ENCODE measurements at places on chromosomes 5 and 9.
A peak's percentile ranks its signal among the peaks of the same experiment; 100 is the strongest.

GRCh38 chr9:130660683-130661450 lies 3.5 kb upstream of the PRDM12 start:
- DNase-seq, result no peak

DNA sequence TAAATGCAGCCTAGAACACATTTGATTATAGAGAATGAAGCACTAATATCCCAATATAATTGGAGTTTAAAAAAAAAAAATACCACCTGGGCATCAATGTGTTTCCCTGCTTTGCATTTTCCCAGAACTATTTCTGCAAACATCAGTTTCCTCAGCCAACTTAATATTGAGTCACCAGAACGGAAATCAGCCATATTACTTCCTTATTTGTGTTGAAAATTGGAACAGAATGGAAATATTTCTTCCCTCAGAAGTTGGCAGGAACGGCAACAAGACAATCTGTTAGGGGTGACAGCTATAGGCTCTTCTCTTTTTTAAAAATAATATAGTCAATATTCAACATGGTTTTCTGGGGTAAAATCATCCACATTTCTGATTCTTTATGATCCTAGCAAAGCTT lies 4.0 kb downstream of the MFAP3 start:
- no peak for DNase-seq

GRCh38 chr5:130601-131131 lies 38.7 kb downstream of the PLEKHG4B start:
- DNase-seq, result no peak

GRCh38 chr9:125703662-125704061 lies 3.3 kb downstream of the MAPKAP1 start:
- DNase-seq, result no peak

DNA sequence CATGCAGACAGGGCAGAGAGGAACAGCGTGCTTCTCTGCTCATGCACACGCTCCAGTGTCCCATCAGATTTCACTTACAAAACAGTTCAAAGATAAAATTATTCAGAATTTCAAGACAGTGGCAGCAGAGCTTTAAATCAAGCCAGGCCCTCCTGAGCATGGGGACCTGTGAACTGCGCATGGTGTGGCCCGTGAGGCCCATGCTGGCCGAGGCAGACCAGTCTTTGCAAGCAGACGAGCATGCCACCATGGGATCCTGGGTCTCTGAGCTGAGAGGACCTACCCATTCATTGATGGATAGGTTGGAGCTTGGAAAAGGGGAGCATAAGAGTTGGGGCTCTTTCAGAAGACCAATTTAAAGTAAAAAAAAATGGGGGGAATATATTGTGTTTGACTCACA lies 35.0 kb upstream of the SAP30L start:
- DNase-seq, result no peak

DNA sequence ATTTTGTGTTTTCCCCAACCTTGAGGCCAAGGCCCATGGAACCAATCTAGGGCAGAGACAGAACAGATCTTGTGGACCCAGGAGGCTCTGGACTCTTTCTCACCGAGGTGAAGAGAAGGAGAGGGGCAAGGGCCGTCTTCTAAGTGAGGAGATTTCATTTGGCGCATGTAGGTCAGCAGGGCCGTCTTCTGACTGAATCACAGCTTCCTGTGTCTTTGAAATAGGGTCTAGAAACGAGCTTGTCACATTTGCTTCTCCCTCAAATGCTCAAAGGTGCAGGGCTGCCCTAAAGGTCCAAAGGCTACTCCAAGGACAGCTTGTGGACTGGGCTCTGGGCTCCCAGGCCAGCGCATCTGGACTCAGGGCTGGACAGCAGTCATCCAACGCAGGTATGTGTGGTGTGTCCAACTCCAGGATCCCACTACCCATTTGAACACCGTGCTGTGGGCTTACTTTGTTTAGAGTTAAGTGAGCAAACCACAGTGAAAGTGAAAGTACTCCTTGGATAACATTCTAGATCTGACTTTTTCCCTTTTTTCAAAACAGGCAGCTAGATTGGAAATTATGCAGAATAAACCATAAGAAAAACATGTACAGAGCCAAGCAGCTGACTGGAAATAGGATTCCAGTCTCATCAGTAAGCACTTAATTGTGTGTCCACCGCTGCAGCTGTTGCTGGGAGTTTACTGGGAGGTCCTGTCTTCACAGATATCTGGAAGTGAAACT lies 357.0 kb downstream of the GADD45G start:
- no peak for DNase-seq

DNA sequence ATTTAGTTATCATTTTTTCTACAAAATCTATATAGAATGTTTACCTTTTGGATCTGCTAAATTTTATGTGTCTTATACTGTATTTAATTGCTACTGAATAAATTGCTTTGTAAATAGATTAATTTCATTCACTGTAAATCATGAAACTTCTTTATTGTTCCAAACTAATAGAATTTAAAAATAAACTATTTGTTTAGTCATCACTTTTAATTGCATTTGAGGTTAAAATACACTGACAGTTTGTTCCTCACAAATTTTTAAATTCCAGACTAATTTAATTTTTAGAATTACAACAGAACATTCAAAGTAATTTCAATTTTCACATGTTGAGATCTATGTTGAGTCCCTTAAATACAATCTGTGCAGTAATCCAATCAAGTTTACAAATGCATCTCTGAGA lies 1633.2 kb upstream of the NUDT12 start:
- DNase-seq, result no peak

DNA sequence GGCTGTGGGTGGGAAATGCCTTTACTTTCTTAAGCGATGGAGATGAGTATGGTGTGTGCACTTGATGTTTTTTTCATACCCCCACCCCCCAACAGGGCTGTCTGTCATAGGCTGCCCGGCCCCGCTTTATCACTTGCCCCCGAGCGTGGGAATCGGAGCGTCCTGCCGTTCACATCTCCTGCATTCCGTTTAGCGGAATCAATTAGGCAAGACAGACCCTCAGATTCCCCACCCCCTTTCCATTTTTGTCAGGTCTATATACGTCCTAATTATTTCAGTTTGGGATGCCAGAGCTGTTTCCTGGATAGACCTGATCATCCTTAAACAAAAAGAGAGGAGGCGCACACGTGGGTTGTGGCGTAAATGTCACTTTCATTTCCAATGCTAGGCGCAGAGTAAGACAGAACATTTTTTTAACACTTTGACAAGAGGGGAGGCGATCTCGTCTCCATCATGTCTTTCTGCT lies 217.2 kb downstream of the MEF2C start:
- no peak for DNase-seq

- DNase-seq, result peak; percentile 21
Measured at GRCh38 chr9:37650873-37651768, at the start of gene FRMPD1. FRMPD1 (plus strand) TSS chr9:37650954; CDS start chr9:37692642, 41,688 bp downstream.

- no peak for DNase-seq
Measured at GRCh38 chr5:98519571-98519970, 253.9 kb upstream of the RGMB start.

DNA sequence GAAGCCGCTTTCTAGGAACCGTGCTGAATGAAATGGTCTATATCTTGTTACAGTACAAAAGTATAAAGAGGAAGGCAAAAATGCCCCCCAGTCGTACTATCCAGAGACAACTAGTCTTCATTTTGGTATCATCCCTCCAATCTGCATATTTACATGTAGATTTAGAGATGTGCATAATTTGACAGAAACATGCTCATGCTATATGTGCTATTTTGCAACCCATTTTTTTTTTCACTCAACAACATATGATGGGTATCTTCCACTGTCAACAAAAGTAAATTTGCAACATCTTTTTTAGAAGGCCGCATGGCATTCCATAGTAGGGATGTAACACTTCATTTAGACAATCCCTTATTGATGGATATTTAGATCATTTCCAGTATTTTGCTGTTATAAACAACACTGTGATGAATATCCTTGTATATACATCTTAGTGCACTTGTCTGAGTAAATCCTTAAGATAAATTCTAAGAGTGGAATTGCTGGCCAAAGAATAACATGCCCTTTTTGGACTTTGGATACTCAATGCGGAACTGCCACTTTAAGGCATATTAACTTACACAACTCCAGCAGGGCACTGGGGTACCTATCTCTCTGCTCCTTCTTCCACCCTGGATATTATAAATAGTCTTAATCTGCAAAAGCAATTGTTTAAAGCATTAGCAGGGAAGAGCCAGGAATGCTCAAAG lies 71.1 kb upstream of the SH3PXD2B start:
- DNase-seq, result no peak

- DNase-seq, result no peak
Measured at GRCh38 chr5:60333005-60333571, 366.9 kb downstream of the DEPDC1B start.

- no peak for DNase-seq
Measured at GRCh38 chr9:34558919-34559623, 30.5 kb downstream of the CNTFR start.

GRCh38 chr9:131031642-131032005 lies 22.6 kb downstream of the LAMC3 start:
- DNase-seq, result no peak

DNA sequence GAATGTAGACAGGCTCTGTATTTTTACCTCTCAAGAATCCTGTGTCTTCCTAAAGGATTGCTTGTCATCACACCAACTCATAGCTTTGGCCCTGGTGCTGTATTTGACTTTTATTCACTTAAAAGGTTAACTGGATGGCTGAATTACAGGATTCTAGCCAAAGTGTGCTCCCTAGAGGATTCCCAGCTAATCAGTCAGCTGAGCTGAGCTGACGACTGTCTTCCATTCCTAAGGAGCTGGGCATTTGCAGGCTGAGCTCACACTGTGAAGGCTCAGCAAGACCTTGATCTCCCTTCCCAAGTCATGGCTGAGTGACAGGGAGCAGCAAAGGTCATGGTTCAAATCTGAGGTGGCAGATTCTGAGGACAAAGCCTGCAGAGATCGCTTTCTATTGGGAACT lies 59.0 kb upstream of the PALM2AKAP2 start:
- DNase-seq, result no peak

GRCh38 chr5:111820072-111820471 lies 63.1 kb upstream of the NREP start:
- no peak for DNase-seq

GRCh38 chr5:139690803-139691629 lies 42.9 kb downstream of the CXXC5 start:
- no peak for DNase-seq

- no peak for DNase-seq
Measured at GRCh38 chr5:104299998-104300706, 737.6 kb upstream of the NUDT12 start.

- DNase-seq, result no peak
Measured at GRCh38 chr5:54867310-54867944, 118.0 kb downstream of the ESM1 start.

DNA sequence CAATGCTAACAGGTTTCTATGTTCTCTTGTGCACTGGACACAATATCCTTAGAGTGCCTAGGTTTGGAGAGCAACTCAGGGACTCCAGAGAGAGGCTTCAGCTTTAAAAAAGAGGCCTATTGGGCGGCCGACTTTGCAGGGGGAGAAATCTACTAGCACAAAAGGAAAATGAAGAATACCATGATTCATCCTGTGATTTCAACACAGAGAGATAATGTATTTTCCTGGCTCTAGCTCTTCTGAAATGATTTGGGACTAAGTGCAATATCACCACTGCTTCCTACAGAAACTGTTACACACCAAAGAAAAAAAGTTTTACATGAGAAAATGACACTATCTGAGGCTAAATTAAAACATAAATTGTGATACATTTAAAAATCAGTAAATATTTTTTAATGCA lies 146.1 kb upstream of the TSLP start:
- no peak for DNase-seq

DNA sequence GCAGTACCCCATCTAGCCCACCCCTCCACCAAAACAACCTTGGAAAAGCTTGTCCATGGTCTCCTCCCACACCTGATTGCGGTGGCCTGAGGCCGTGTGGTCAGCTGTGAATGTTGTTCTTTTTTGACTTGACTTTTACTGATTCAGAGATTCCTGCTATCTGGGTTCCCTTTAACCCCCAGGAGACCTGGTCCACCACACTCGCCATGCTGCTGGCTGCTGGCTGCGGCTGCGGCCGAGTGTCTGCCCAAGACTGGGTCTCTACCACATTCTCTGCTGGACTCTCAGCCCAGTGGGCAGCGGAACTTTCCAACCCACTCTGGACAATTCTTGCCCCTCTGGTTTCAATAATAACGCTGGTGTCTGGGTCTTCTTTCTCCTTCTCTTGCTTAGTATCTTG lies 28.4 kb downstream of the FGF1 start:
- no peak for DNase-seq

DNA sequence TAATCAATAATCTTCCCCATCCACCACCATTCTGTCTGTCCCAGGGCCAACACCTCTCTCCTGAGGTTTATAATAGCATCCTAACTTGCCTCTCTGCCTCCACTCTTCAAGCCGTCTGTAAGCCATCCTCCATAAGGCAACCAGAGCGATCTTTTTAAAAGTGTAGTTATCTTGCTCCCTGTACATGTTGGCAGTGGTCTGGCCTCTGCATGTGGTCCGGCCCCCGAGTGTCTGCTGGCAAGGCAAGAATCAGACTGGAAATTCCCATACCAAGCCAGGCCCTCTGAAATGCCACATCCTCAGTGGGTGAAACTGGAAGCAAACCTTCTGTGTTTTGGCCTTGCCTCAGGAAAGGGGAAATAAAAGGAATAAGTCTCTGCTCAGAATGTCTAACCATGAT lies 17.0 kb downstream of the TTLL11 start:
- DNase-seq, result no peak

GRCh38 chr9:136169495-136169894 lies 35.4 kb downstream of the LHX3 start:
- no peak for DNase-seq

GRCh38 chr5:135930949-135931295 lies 23.9 kb downstream of the LECT2 start:
- no peak for DNase-seq

- DNase-seq, result no peak
Measured at GRCh38 chr9:124790301-124790700, 13.4 kb downstream of the OLFML2A start.

GRCh38 chr5:171606414-171607024 lies 179.1 kb upstream of the SMIM23 start:
- DNase-seq, result no peak

DNA sequence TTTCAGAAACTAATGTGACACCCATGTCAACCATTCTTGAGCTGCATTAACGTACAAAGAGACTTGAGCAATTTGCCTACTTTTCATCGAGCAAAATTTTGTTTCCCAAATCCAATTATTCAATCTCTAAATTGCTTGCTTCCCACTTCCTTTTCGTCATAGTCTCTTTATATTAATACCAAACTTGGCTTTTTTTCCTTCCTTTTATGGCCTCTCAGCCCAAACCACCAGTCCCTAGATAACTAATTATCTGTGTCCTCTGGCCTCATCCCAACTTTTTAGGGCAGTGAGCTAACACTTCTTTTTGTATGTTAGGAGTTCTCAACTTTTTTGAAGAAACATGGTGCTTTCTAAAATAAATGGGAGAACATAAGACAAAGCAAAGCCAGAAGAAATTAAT lies 155.5 kb upstream of the S1PR3 start:
- no peak for DNase-seq
